ENCODE measurements at places on chromosomes 2 and 18.

- DNase-seq: no peak
These were observed at the start of gene ZNF385B for GRCh38 chr2:179861416-179862067. Gene ZNF385B (minus strand): TSS chr2:179861612.

GRCh38 chr18:2894131-2894840 lies 47.5 kb downstream of the EMILIN2 start:
- no peak for DNase-seq

GRCh38 chr2:197915548-197916265 lies 111.3 kb downstream of the PLCL1 start:
- no peak for DNase-seq

DNA sequence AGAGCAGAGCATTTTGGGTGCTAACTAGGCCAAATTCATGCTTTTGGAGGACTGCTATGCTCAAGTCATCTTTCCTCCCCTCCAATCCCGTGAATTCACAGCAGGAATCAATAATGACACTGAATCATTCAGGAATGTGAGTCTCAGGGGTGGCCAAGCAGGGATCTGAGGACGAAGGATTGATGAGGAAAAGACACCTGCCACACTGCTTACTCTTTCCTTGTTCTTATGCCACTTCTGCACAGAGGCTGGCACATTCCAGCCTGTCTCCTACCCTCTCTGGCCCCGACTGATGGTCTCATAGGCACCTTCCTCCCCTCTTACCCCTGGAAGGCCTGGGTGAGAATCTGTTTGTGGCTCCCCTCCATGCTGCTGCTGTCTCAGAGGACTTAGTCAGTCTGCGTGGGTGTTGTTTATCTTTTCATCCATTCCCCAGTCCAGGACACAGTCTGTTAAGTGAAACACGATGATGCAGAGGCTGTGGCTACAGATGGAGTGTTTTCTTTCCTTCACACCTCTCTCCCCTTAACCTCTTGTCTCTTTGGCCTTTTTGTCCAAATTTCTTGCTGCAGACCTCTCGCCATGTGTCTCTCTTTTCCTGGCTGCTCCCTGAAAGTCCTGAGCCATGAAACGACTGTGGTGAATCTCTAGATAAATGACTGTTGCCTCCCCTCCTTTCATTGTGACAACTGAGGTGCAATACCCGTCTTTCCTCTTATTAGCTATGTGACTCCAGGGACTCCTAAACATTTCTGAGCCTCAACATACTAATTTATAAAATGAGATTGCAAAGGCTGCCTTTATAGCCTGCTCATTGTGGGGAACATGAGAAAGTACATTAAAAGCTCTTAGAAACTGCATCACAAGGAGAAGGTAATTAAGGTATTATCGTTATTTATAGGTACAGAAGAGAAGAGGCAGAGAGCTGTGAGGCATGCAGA lies 86.9 kb downstream of the RDH14 start:
- no peak for DNase-seq

DNA sequence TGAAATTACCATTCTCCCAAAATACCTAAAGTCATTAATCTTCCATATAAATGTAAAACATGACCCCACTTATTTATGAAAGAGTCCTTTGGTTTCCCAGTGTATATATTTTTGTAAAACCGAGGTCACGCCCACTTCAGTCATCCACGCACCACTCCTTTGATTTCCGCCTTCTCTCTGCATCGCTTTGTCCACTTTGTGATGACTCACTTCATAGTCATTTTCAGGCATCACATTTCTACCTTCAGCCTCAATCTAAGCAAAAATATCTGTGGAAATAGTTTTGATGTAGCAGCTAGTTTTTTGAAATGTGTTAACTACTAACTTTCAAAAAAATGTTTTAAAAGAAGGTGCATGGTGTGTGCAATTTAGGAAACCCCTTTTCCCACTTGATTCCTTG lies 793.5 kb upstream of the SOX11 start:
- no peak for DNase-seq

- no peak for DNase-seq
These were observed 28.8 kb downstream of the LOXHD1 start for GRCh38 chr18:46628206-46628605.

GRCh38 chr2:158009399-158009798 lies 92.3 kb upstream of the UPP2 start:
- DNase-seq: no peak

DNA sequence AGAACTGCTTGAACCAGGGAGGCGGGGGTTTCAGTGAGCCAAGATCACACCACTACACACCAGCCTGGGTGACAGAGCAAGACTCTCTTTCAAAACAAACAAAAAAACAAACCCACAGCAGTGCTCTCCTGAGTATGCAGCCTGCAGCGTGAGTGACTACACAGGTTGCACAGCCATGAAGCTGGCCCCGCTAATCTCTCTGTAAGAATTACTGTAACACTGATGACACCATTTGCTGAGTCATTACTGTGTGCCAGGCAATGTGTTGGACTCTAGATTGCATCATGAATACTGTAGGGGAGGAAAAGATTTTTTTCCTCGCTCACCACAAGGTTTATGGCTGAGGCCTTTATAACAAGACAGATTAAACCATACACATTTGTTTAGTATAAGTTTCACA lies 118.6 kb upstream of the ATP8B1 start:
- no peak for DNase-seq

GRCh38 chr2:229101314-229101713 lies 169.8 kb downstream of the PID1 start:
- DNase-seq: no peak

DNA sequence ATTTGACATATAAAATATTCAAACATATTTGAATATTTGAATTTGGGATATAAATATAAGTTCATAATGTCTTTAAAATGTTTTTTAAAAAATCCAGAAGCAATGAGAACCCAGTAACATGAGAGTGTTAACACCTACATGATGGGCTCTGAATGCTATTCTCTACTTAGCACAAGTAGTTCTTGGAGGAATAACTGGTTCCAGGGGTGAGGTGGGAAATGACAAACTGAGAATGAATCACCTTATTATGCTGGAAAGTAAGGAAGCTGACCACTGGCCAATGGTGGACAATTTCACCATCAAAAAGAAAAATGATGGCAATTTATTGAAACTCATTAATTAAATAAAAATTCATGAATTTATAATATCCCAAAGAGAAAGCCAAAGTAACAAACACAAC lies 79.6 kb upstream of the NABP1 start:
- DNase-seq: no peak

DNA sequence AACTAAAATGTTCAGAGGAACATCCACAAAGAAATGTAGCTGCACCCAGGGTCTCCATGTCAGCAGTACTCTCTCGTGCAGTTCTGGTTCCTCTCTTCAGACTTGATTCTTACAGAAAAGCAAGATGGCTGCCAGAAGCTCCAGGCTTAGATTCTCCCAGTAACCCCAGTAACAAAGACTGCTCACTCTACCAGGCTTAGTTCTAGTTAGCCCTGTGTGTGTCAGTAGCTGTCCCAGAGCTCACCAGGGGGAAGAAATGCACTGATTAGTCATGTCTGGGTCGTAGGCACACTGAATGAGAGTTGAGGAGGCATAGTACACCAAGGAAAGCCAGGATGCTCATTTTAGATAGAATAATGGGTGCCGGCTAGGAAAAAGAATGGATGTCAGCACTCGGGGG lies 395.0 kb upstream of the NRP2 start:
- DNase-seq: no peak

- no peak for DNase-seq
These were observed 27.7 kb downstream of the METTL8 start for GRCh38 chr2:171406044-171406443.

GRCh38 chr18:45562567-45563479 lies 52.5 kb upstream of the SLC14A2 start:
- no peak for DNase-seq

GRCh38 chr2:42562474-42563144 lies 5.8 kb upstream of the MTA3 start:
- no peak for DNase-seq

- no peak for DNase-seq
These were observed 763.1 kb downstream of the BCL11A start for GRCh38 chr2:59790186-59791003.

DNA sequence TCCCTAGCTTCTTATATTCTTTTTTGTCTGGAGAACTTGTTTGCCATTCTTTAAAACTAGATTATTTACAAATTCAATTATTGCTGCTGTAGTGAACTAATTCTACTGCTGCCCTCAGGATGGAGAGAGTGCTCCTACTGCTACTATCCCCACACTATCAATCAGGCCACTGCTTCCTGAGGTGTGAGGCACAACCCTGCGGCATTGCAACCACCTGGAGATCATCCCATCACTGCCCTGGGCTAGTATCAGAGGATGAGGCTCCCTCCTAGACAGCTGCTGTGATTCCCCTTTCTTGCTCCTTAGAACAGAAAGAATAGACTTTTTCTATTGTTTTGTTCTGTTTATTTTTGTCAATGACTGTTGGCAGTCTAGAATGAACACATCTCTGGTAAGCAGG lies 146.6 kb downstream of the CDH19 start:
- no peak for DNase-seq

GRCh38 chr2:239132156-239132709 lies 268.6 kb downstream of the HDAC4 start:
- no peak for DNase-seq

GRCh38 chr2:121804340-121804739 lies 48.9 kb downstream of the TSN start:
- no peak for DNase-seq

DNA sequence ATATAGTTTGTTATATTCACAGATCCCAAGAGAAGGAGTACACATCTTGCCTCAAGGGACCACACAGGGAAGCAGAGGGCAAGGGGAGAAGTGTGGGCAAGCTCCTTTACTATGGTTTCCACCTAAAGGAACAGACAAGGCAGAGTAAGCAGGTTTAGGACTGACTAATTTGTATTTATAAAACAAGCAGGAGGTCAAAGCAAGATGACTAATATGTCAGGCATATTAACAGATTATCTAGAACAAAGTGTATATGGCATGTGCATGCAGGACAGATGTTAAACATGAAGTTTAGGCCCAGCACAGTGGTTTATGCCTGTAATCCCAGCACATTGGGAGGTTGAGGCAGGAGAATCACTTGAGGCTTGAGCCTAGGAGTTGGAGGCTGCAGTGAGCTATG lies 3.7 kb upstream of the LRP2 start:
- no peak for DNase-seq

All from Panc1 (cell line).